ENCODE measurements at places on chromosomes 1 and 21. TPM values are rescaled to one million over a fixed set of nuclear protein-coding genes. Genes with fewer than 3 reads are reported as not detected.
A peak's percentile ranks its signal among the peaks of the same experiment; 100 is the strongest.

TNNT2 gene
- total RNA-seq: 10,350 TPM

LMX1A gene
- total RNA-seq: not detected

DNA sequence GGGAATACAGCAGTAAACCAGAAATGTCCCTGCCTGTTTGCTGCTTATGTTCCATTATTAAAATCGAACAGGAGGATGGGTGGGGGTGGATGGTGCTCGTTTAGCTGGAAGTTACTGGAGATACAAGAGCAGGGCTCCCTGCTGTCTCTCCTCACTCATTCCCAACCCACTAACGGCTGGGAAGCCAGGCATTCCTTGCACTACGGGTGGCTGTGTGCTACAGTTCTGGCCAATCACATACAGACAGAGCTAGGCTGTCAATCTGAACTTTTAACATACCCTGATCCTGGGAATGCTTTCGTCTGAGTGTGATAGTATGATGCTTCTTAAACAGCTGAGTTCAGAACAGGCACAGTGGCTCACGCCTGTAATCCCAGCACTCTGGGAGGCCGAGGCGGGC, 7.0 kb downstream of the SIPA1L2 start:
- peak; percentile 36 for DNase-seq

DNA sequence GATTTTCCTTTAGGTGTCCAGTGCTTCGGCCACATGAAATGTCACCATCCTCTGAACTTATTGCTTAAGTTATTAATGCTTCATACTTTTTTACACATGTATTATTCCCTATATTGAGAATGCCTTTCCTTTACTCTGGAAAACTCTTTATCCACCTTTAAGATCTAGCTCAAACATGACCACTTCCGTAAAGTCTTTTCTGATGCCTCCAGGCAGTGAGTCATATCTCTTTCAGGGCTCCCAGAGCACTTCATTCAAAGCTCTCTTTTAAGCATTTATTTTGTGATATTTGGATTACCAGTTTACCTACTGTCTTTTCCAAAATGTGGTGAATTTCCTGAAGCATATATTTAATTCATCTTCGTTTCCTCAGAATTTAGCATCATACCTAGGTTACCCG, 178.9 kb downstream of the HS2ST1 start:
- DNase-seq: no peak

- no peak for DNase-seq
Measured at GRCh38 chr1:31732751-31733289, 29.0 kb upstream of the COL16A1 start.

GRCh38 chr1:236741753-236742152, 53.3 kb upstream of the MTR start:
- DNase-seq: no peak

DNA sequence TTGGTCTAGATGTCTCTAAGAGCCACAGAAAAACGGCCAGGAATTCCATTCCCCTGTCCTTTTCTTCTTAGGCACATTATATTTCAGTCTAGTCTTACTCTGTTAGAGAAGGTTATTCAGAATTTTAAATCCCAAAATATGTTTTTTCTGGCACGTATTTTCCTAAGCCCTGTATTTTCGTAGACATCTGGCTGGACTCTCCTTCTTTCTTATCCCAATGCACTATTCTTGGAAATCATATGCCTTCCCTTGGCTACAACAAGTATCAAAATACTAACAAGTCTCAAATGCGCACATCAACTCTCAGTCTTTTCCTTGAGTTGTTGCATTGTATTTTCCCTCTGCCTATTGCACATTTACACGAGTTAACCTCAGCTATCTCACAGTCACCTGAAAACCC, 96.2 kb downstream of the DPYD start:
- no peak for DNase-seq

- peak; percentile 84 for DNase-seq
Measured at GRCh38 chr1:35807614-35808449, at the start of gene AGO4. Gene AGO4, plus strand, starts transcription at chr1:35808016. Its CDS starts 401 bp downstream, at chr1:35808417.

DNA sequence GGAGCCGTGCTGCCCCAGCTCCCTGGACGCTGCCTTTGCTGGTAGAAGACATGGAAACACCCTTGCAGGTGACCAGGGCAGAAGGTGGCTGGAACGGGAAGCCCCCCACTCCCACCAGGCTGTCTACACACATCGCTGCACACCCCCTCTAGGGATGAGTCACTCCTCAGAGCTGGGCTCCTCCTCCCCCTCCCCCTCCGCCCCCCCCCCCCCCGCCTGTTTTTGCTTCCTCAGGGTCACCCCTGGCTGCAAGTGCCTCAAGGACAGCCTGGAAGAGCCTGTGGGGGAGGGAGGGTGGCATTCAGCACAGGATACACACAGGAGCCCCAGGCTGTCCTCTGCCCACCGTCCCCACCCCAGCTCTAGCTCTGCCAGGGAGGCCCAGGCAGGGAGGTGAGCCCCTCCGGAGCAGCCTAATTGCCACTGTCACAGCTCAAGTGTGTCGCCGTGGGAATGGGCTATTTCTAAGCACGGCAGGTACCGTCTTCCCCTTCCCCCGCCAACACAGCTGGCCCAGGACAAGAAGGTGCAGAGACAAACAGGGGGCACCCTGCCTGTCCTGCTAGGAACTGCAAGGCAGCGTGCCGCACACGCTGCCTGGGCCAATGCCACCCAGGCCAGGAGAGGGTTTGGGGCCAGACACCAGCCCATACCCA, 2.5 kb downstream of the FNDC10 start:
- peak; percentile 30 for DNase-seq

Measured in left ventricle myocardium superior (tissue), 1 donor.